Activated CD4-positive, alpha-beta T cell treated with anti-CD3 and anti-CD28 coated beads, Interleukin-2, amount 50 U/mL, for 48 hours (primary cell): ENCODE measurements at places on chromosomes 7 and 10.
A peak's percentile ranks its signal among the peaks of the same experiment; 100 is the strongest.

DNA sequence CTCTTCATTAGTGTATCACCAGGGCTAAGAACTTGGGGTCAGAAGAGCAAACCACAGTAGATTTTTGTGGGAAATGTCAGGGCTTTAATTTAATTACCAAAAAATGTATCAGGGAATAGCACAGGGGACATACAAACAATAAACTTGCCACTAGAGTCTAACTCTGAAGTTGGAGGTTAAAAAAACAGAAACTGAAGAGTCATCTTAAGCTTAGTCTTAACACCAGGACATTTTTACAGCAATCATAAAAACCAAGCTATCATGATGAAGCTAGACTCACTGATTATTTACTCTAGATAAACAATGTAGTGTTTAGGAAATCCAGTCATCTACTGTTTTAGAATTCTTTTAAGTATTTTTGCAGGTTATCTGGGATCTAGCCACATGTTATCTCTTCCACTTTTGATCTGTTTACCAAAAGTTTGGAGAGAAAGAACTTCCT, 48.4 kb upstream of the GLI3 start:
- no peak for DNase-seq

GRCh38 chr7:121938429-121938996, 65.6 kb downstream of the PTPRZ1 start:
- DNase-seq: no peak

- DNase-seq: peak; percentile 57
Measured at GRCh38 chr10:71314028-71314693, 4.9 kb upstream of the SLC29A3 start.

DNA sequence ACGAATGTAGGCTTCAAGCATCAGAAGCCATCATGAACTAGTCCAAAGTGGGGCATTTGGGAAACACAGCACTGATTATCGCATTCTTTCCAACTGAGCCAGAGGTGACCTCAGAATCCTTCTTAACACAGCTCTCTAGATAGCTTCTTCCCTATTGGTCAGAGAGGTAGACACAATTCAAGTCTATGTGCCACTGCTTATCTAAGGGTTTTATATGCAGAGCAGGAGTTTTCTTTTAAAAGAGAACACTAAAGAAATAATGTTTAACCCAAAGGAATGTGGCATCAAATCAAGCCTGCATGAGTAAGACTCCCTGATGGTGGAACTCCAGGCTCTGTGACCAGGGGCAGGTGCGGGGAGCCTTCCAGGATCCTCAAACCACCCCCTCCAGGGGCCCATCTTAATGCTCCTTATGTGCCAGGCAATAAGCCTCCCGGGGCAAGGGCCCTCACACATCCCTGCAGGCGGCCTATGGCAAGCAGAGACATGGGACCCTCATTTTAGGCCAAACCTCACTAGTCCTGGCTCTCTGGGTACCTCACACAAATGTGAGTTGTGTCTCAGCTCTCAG, 13.8 kb downstream of the HSPA12A start:
- no peak for DNase-seq

GRCh38 chr7:19080093-19080492, 37.3 kb downstream of the TWIST1 start:
- DNase-seq: no peak

DNA sequence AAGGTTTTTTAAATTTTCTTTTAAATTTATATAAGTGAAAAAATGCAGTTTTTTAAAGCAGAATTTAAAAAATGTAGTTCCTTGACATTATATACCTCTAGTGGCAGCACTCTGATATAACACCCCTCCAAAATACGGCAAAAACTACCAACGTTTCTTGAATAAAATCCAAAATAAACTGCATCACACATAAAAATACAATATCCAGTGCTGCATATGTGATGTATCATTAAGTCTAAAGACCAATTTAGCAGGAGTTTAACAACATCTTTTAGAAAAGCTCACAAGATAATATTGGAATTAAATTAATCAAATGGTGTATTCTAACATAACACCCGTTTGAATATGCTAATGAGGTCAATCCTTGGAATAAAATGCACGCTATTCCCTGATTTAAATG, 1.4 kb downstream of the TCERG1L start:
- DNase-seq: no peak

DNA sequence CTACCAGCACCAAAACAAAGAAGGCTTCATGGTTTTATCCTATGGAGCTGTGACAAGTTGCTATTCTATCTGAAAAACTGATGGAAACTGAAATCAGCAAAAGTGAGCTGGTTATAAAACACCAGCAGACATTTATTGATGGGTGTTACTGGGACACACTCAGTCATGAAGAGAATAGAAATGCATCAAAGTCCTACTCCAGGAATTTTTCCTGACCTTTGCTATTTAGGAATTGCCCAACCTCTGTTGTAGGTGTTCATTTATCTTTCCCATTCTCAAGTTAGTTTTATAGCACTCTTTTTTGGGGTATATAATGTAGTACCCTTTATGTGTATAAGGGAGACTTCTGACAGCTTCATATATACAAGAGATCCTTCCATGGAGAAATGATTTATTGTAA, 533.2 kb downstream of the REEP3 start:
- DNase-seq: no peak

- no peak for DNase-seq
Measured at GRCh38 chr10:33377658-33378025, 43.2 kb upstream of the NRP1 start.

- DNase-seq: no peak
Measured at GRCh38 chr7:141157138-141157765, 83.4 kb downstream of the TMEM178B start.

DNA sequence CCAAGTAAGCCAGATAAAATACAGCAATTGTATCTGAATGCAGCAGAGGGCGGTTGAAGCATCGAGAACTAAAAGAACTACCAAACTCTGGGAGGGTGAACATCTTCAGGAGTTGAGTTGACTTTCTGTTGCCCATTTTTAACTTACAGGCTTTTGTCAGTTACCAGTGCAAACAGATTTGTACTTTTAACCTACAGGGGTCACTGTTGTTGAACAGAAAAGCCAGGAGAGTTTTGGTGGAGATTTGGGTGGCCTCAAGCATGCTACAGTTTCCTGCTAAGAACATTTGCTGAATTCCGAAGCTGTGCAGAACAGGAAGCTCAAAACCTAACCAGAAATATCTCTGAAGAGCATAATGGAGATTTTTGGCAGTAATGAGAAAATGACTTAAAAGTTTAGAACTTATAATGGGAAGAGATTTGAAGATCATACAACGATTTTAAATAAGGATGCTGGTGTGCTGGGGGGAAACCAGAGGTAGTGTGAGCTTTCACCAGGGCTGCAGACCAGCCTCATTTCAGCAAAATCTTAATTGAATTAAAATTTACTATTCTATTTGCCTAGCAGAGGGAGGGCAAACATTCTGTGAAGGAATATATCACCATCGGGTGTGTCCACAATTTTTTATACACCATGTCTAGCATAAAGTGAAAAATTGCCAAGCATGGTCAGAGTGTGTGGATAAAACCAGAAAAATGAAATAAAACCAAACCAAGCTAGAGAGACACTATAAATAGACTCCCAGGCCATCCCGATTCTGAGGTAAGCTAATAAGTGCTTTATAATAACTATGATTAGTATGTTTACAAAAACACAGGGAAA, 208.6 kb upstream of the CCDC6 start:
- DNase-seq: no peak

GRCh38 chr7:133021196-133021595, 60.7 kb downstream of the CHCHD3 start:
- no peak for DNase-seq

DNA sequence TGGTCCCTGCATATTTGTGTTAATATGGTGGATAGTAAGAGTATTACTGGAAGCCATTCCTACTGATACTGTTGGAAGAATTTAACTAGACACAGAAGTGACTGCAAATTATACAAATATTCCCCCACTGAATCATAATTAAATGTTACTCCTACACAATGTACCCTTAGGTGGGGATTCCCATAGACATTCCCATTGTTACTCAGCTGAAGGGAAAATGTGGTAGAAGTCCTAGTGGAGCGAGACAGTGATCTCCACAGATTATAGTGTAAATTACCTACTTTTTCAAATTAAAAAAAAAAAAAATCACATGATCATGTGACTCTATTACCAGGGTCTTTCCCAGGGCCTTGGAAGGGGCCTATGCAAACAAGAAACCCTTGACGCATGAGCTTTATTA, 611.8 kb downstream of the LRMDA start:
- no peak for DNase-seq

- no peak for DNase-seq
Measured at GRCh38 chr10:110670335-110670734, 26.2 kb downstream of the RBM20 start.

DNA sequence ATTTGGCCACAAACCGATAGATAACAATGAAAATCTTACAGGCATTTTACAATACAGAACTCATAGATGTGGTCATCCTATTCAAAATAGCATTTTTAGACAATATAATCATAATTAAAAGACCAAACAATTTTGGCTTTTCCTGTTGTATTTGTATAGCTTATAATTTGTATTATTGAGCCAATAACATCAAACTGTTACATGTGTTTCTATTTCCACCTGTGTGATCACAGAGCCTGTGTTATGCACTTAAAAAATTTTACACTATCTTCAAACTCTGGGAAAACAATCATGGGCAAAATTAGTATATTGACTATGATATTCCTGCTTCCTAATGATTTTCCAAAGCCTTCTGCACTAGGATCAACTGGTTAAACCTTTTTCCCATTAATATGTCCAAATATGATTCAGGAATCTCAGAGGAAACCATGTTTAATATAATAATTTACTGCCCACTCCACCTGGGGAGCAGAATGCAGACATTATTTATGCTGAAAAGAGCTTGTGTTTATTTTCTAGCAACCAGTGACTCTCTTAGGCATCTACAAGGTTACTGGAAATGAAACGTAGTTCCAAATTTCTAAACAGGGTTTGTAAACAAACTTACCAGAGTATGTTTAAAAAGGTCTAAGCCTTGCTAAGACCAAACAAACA, 1.7 kb downstream of the RHOBTB1 start:
- no peak for DNase-seq

GRCh38 chr7:6435486-6436384, 12.0 kb downstream of the DAGLB start:
- DNase-seq: peak; percentile 92

DNA sequence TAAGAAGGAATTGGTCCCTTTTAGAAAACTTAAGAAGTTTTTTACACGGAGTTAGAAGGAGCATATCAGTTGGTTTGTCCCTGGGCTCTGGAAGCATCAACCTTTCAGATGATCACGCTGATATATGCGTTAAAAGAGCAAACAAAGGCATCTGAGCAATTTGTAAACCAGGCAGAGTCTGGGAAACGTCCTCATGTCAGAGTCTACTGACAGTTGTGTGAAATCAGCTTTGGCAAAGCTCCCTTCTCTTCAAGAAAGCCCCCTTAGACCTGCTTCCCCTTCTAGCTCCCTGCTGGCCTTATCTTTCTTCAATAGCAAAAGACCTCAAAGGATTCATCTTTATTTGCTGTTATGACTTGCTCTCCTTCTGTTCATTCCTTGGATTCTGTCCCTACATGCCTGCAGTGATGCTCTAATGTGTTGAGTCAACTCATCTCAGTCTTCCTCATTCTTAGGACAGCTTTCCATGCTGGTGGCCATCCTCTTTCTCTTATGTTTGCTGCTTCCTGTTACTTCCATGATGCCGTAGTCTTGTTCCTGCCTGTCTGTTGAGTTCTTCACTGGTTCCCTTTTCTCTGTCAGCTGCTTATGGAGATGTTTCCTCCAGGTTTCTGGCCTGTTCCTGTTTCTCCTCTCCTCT, 106.5 kb upstream of the BMPER start:
- no peak for DNase-seq

DNA sequence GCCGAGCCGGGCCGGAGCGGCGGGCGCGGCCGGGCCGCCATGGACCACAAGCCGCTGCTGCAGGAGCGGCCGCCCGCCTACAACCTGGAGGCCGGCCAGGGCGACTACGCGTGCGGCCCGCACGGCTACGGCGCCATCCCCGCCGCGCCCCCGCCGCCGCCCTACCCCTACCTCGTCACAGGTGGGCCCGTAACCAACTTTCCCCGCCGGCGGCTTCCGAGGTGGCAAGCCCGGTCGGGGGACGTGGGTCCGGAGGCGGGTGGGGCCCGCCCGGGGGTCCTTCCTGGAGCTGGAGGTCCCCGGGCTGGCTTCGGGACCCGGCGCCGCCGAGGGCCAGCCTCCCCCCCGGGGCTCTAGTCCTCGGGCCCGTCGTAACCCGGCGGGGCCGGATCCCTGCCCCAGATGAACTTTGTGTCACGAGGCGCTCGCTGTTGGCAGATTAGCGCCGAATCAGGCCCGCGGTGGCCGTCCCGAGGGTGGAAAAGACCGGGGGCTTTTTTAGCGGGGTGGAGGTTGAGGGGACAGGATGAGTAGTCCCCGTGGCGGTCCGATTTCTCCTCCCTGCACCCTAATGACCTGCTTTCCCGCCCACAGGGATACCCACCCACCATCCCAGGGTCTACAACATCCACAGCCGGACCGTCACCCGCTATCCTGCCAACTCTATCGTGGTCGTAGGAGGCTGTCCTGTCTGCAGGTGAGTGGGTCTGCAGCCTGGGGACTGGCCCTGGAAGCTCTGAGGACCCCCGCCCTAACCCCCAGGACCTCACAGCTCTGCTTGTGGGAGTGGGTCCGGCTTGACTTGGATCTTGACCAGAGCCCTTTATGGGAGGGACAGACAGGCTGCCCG, 496 bp downstream of the BRI3 start:
- DNase-seq: peak; percentile 29

- no peak for DNase-seq
Measured at GRCh38 chr10:117419921-117420320, 44.7 kb upstream of the PDZD8 start.
